ENCODE measurements at places on chromosomes 1 and 21.

- DNase-seq = no peak
Observed at GRCh38 chr1:232134365-232134764, 495.6 kb downstream of the SIPA1L2 start.

- no peak for DNase-seq
Observed at GRCh38 chr1:247216261-247216660, 39.6 kb upstream of the VN1R5 start.

- DNase-seq = peak; percentile 20
Observed at GRCh38 chr1:41698916-41699860, 214.7 kb upstream of the EDN2 start.

GRCh38 chr21:39263372-39263771, 50.1 kb downstream of the BRWD1 start:
- DNase-seq = no peak

DNA sequence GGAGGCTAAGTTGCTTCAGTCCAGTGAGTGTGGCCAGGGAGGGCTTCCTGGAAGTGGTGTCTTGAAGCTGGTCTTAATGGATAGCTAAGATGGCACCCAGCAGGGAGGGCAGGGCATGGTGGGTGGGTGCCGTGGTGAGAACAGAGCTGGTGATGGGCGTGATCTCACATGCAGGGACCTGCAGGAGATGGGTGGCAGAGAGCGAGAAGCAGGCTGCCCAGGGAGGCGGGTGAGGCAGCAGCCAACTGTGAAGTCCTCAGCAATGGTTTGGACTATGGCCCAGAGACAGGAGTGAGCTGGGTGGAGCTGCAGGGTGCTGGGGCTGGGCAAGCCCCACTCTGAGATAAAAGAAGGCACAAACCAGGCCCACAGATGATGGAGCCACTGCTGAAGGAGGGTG, 50.7 kb downstream of the UMODL1 start:
- no peak for DNase-seq

Data from stimulated activated CD8-positive, alpha-beta memory T cell treated with anti-CD3 and anti-CD28 coated beads, Interleukin-2, amount 100 ng/mL, for 48 hours (primary cell).